ENCODE measurements at places on chromosomes 5 and 9.

DNA sequence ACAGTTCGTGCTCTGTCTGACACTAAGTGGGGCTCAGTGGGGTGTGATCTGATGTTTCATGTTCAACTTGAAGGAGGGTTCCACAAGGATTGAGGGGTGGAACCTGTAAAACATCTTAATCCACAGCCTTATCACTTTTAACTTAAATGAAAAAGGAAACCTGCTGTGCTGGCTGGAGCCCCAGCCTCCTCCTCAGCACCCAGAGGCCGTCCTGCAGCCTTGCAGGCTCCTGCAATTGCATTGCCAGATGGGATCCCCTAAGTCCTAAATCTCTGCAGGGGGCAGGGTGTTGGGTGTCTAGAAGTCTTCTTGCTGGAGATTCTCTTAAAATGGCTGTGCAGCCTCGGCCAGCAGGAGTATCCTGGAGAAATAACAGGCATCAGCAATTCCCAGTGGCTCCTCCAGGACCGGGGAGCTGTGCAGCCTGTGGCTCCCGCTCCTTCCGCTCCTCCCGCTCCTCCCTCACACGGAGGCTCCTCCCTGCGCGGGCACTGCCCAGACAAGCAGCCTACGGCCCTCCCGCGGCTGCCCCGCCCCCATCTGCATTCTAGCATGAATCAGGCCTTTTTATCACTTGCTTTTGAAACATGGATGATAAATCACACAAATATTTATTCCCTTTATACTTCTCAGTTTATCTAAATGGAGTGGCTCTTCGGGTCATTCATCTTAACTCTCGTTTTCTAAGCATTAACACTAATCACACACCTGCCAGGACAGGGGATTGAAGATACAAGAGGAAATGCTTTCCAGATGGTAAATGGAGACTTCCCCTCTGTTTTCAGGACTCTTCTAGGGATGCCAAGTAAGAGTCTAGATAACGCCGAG is 131.0 kb downstream of the ADAMTS16 start:
- DNase-seq = no peak

DNA sequence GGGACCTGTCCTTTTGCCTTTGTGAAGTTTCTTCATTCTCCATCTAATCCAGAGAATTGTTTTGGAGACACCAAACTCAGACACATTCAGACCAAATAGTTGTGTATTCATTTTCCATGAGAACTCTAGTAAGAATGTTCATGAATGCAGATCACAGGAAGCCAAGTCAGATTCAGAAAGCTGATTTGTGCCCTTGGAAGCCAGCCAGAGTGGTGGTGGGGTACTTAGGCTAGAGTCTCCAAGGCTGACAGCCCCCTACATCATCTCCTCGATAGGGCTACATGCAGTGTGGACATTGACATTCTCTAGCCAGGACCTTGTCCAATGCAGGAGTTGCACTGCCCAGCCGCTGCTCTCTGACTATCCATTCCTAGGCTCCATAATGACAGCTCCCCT is 137.6 kb downstream of the UGCG start:
- no peak for DNase-seq

GRCh38 chr9:134943836-134944235 is 26.1 kb upstream of the FCN1 start:
- DNase-seq = no peak

DNA sequence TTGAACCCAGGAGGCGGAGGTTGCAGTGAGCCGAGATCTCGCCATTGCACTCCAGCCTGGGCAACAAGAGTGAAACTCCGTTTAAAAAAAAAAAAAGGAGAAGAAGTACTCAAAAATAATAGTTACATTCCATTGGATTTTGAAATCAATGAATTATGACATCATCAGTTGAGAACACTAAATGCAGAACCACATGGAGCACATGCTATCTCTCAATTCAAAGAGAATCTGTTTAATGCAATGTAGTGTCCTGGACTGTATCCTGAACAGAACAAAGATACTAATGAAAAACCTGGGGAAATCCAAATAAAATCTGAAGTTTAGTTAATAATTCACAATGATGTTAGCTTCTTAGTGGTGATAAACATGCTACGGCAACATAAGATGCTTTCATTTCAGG is 20.3 kb downstream of the CDC14B start:
- no peak for DNase-seq

GRCh38 chr5:157106630-157107461 is 2.0 kb downstream of the HAVCR2 start:
- DNase-seq = no peak

DNA sequence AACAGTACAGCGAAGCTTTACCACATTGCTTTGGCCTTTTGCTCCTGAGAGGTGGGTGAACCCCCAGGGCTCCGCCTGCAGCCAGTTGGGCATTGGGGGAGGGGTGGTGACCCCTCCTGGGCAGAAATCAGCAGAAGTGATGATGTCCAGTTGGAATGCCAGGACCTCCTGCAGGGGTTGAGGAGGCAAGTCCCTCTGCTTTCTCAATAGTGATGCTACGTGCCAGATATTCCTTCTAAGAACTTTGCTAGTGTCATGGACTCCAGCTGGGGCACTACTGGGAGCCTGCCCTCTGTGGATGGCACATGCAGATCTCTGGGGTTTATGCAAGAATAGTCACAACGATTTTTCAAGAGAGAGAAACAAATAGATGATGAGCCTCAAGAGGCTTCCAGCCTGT is 95.6 kb downstream of the NDFIP1 start:
- DNase-seq = no peak

- DNase-seq = no peak
These were observed 49.3 kb upstream of the SPTLC1 start for GRCh38 chr9:92164490-92164889.

GRCh38 chr5:3202570-3202969 is 393.1 kb upstream of the IRX1 start:
- DNase-seq = no peak

DNA sequence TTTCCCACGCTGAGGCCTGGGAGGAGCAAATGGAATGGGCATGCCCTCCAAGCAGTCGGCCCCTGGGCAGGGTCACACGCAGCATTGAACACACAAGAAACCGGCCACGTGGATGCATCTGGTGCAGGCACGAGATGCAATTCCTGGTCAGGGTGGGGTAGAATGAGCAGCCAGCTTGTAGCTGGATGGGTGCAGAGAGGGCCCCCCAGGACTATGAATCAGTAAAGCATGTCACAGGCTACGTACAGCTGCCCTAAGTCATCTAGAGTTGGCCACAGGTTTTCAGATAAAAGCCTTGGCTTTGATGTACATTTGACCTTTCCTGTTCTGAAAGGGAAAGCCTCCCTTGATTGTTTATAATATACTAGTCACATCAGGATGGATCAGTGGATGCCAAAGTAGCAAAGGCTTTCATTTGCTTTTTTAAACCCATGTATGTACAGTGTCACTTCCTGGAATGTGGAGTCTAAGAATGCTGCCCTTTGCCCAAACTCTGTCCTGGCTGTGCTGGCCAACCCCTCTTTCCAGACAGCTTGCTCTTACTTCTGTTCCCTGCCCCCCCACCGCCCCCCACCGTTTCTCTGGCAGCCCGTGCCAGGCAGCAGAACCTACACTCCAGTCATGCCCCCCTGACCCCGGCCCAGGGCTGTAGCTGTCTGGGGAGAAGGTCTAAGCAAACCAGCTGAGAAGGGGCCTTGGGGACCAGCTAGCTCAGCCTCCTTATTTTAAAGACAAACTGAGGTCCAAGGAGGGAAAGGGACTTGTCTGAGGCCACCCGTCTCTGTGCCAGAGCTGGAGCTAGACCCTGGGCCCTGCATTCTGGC is 169.2 kb downstream of the HSPA4 start:
- no peak for DNase-seq

DNA sequence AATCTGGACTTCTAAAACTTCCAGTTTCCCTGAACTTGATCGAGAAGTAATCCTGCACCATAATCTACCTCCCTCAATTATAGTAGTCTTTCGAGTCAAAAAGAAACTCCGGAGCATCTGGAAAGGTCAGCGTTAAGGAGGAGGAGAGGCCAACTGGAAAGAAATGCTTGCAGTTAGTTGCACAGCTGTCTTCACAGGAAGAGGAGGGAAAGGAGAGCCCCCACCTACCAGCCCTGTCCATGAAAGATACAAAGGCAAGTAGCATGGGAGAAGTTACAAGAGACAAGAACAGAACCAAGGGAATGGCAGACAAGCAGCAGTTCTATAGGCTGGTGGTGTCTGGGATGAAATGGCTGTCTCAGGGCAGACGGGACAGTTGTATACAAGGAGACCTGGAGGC is 170.6 kb downstream of the RAB3C start:
- no peak for DNase-seq

- DNase-seq = no peak
These were observed 17.8 kb upstream of the IFNB1 start for GRCh38 chr9:21095561-21095960.

DNA sequence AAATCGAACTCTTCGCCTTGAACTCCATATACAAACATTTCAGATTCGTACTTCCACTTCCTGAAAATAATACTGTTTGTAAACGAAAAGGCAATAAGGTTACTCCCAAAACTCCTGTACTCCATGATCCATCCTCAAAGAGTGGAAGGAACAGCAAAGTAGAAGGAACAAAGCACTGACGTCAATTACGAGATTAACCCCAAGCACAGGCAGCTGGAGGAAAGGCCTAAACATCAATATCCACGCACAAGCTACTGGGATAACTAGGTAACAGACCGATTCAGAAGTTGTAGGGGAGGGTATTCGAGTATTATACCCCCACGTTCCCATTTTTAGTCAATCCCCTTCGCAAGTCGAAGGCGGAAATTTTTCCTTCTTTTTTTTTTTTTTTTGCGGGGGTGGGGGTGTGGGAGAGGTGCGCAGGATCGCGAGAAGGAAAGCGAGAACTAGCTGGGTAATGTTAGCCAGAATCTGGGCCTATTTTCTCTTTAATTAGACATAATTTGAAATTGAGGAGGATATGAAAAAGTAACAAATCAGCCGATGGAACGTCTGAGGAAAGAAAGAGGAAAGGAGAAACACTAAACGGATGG is 909 bp downstream of the AFF4 start:
- DNase-seq = peak; percentile 20

DNA sequence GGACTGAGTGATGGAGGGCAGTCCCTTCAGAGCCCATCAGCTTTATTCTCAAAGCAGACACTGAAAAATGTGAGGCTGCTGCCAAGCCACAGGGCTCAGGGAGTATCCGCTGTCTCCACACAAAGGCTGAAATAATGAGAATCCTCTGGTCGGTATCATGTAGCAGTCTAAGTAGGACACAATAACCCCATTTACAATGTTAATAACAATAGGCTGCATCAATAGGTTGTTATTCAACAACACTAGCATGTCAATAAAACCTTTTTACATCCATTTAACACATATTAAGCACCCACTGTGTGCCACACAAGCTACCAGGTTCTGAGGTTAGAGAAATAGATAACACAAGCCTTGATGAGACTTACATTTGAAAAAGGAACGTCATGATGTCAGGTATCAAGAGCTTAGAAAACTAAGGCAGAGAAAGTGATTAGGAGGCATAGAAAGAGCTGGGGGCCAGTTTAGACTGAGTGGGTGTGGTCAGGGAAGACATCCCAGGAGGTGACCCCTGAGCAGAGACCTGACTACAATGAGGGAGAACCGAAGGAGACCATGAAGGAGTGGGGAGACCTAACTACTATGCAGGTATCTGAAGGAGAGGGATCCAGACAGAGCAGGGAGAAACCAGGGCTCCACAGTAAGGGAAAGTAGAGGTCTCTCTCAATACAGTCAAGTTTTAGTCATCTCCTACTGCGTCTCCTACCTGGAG is 140.1 kb upstream of the GRIA1 start:
- no peak for DNase-seq

DNA sequence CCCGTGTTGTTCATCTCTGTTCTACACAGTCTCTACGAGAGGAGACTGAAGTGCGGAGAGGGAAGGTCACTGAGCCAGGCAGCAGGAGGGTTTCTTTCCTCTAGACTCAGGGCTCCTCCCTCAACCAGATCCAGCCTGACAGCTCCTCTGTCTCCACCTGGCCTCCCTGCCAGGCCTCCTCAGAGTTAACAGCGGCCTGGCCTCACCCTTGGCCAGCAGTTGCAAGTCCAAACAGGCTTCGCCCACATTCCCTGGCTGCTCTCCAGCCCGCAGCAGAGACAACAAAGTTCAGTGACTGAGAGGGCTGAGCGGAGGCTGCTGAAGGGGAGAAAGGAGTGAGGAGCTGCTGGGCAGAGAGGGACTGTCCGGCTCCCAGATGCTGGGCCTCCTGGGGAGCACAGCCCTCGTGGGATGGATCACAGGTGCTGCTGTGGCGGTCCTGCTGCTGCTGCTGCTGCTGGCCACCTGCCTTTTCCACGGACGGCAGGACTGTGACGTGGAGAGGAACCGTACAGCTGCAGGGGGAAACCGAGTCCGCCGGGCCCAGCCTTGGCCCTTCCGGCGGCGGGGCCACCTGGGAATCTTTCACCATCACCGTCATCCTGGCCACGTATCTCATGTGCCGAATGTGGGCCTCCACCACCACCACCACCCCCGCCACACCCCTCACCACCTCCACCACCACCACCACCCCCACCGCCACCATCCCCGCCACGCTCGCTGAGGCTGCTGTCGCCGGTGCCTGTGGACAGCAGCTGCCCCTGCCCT is at the start of gene HRCT1:
Gene HRCT1, plus strand, starts transcription at position 291 of the 768 bp plus-strand sequence. Its CDS starts 86 bp downstream, at position 377.
- no peak for DNase-seq

DNA sequence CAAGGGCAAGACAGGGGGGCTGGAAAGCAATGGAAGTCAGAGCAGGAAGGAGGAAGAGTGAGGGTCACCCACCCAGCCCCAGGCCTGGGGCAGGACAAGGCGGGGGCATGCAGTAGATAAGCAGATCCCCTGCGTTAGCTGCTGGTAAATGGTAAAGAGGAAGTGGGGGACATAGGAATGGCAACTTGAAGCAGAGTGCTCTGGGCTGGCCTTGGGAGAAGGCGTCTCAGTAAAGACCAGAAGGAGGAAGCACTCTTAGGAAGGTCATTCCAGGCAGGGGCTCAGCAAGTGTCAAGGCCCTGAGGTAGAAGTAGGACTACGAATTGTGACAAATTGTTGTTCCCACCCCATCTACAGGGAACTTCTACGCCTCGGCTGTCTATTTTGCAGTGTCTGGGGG is 15.1 kb downstream of the TCOF1 start:
- DNase-seq = no peak

GRCh38 chr5:77172713-77173328 is 37.7 kb upstream of the PDE8B start:
- DNase-seq = no peak

DNA sequence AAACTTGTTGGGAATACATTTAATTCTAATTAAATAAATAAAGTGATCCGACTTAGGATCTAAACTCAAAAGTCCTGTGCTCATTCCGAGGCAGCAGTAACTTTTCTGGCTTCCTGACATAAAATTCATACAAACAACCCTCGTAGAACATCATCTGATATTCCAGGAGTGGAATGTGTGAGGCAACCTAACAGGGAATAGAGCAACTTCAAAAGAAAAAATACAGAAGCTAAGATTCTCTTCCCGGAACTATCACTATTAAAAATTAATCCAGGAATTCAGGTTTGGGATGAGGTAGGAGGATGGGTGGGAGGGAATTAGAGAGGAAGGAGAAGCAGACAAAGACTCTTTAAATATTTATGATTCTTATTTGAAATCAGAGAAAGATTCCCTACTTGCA is 32.9 kb upstream of the TRIO start:
- no peak for DNase-seq

DNA sequence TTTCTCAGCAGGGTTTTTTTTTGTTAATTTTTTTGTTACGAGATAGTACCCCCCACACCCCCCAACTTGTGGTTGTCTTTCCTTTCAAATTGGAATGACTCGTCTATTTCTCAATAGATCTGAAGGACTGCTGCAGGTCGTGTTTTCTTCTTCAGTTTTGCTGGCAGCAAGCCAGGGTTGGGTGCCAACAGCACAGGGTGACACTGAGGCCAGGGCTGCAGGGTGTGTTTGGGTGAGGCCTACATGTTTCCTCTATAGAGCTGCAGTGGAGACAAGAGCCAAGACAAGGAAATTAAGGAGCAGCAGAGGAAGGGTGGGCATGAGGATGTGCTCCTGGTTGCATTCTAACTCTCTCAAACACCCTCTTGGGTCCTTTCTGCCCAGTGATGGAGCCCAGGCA is 52.2 kb downstream of the NXNL2 start:
- no peak for DNase-seq

Data from WERI-Rb-1 (cell line).